BJ (cell line): ENCODE measurements at places on chromosomes 12 and 14.

DNA sequence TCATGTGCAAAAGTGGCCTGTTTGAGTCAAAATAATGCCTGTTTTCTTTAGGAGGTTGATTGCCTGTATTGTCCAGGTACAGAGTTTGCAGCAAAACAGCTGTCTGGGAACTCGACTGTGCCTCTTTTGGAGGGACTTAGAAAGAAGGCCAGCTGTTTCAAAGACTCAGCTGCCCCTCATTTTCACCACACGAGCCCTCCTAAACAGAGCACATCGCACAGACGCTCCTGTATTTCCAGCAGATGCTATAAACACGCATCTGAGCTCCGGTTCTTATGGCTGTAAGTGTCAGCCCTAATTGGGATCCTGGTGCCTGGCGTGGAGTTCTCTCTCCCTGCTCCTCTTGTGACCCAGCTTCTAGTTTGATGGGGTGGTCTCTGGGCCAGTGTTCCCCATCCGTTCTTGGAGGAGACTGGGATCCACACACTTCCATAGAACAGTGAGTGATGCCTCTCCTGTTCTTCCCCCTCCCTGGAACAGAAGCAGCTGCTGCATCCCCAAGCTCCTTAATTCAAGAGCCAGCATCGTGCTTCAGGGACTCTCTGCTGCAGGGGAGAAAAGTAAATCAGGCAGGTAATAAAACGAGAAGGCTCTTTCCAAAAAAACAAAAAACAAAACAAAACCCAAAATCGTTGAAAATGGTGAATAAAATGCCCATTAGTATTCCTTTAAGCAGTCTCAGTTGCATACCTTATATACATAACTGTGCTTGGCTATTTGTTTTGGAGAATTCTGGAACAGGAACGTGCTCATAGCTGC lies 269.0 kb downstream of the SLC15A4 start:
- DNase-seq, result no peak

GRCh38 chr14:34437729-34438080 lies 24.3 kb downstream of the SPTSSA start:
- DNase-seq, result no peak

- DNase-seq, result no peak
These were observed 34.4 kb upstream of the PSMA6 start for GRCh38 chr14:35257809-35258208.

DNA sequence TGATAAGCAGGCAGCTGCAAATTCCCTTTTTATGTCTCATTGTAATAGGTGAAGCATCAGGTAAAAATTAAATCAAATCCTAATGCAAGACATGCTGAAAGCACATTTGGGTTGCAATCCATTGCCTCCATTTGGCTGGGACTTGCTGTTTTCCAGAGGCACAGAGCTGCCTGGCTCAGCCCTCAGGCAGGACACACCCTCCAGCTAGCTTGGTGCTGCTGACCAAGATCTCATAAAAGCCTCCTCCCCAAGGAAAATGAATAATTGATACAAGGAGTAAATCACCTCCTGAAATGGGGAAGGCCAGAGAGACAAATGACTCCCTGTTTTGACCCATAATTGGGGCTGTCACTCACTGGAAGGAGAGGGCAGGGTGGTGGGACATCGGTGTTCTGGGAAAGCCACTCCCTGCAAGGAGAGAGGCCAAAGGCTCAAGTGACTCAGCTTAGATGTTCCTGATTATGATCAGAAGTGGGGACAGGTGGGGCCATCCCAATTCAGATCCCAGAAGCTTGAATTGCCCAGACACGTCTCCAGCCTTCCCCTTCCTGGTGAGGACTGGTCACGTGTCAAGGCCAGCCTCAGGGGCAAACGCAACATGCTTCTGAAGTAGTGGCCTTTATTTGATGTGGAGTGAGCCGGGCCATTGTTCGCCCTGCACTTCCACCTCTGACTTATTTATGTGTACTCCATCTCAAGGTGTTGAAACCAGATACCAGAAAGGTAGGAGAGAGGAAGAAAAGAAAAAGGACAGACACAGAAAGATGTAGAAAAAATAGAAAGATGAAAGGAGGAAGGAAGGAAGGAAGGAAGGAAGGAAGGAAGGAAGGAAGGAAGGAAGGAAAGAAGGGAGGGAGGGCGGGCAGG lies 773.7 kb downstream of the BCL11B start:
- no peak for DNase-seq

DNA sequence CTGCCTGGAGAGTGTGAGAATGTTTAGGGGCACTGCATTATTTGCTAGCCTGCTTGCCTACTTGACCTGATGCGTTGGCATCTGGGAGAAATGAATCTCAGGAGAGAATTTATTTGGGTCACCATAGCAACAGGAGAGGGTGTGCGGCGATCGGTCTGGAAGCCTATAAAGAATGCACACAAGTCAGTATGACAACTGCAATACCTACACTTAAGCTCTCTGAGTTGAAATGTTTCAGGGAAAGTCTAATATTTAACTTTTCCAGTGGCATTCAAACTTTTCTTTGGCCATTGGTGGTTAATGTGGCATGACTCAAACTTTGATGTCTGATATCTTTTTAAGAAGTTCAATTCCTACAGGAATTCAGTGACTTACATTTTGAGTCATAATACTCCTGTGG lies 205.1 kb downstream of the NEDD1 start:
- DNase-seq, result no peak
